ENCODE measurements at places on chromosomes 16 and 17.
A peak's percentile ranks its signal among the peaks of the same experiment; 100 is the strongest.

DNA sequence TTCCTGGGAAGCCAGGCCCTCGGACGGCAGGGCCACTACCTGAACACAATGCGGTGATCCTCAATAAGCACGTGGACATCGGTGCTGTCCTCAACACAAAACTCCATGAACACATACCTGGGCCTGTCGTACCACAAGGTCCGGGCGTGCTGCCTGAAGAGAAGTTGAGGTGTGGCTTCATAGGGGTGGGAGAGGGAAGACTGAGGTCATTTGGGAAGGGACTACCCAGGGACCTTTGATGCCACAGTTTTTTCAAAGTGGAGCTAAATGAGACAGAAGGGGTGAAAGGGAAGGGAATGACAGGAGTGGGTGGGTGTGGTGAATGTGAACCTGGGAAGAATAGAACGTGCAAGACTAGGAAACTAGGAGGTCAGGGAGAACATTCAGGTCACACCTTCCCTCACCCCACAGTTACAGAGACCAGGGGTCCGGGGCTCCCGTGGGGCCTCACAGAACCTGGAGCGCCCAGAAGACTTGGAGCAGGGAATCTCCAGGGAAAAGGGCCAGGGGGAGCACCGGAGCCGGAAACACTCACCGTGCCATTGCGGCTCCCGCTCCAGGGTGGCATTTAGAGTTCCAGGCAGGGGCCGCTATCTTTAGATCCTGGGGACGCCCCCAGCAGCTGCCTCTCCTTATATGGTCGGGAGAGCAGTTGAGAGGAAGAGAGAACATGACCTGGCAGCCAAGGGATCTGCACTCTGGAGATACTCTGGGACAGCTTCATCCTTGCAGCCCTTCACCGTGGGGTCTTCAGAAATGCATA lies at the start of gene PTGES3L:
Gene PTGES3L, minus strand, starts transcription at position 570 of the 763 bp plus-strand sequence. Its CDS starts 27 bp downstream, at position 543.
- no peak for DNase-seq

DNA sequence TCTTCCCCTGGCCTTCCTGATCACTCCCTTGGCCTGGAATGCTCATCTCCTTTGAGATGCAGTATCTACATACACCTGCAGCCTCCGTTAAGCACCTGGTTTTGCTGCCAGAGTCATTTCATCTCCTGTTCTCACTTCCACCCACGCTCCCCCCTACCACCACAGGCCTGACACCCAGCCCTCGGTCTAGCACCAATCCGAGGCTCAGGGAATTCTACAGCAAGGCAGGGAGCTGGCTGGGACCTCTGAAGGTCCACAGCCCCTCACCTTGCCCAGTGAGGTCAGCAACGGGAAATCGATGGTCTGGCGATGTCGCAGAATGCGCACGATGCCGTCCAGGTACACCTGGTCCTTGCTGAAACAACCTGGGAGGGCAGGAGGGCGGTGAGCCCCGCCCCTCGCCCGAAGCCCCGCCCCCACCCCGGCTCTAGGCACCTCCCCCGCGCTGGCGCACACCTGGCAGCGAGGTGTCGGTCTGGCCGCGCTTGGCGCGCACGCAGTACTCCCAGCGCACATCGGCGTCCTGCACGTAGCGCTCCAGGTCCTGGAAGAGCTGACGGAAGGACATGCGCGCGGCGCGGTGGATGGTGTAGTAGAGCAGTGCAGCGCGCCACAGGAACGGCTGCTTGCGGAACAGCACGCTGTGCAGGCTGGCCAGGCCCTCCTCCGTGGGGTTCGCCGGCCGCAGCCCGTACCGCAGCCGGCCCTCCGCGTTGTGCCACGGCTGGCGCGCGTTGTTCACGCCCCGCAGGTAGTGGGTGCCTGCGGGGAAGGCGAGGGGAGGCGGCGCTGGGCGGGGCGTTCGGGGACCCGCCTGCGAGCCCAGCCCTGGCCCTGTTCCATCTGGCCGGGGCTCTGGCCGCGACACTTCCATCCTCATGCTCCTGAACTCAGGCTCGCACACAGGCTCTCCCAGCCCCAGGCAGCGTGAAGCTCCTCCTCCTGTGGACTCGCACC lies 5.7 kb downstream of the MATCAP1 start:
- DNase-seq, result no peak

DNA sequence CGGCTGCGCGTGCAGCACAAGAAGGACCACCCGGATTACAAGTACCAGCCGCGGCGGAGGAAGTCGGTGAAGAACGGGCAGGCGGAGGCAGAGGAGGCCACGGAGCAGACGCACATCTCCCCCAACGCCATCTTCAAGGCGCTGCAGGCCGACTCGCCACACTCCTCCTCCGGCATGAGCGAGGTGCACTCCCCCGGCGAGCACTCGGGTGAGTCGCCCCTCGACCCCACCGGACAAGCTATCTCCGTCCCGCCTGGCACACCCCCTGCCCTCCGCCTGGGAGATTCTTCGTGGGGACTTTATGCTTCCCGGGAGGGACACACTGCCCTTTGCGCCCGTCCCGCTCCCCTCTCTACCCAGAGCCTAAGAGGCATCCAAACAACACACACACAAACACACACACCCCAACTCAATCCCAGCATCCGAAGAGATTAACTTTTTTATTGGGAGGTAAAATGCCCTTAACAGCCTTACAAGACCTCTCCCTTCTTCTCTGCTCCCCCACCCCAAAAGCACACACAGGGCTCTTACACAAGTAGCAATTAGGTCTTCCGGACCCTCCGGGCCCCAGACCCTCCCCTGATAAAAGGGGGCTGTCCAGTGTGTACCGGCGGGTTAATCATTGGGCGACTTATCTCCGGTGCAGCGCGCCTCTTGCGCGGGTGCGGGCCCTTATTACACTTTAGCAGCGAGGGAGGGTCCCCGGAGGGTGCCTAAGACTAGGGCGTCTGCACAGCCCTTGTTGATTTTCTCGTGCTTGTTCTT lies 2.1 kb downstream of the SOX9 start:
- DNase-seq, result no peak

- DNase-seq, result no peak
Measured at GRCh38 chr17:47719411-47720152, 13.5 kb upstream of the TBX21 start.

DNA sequence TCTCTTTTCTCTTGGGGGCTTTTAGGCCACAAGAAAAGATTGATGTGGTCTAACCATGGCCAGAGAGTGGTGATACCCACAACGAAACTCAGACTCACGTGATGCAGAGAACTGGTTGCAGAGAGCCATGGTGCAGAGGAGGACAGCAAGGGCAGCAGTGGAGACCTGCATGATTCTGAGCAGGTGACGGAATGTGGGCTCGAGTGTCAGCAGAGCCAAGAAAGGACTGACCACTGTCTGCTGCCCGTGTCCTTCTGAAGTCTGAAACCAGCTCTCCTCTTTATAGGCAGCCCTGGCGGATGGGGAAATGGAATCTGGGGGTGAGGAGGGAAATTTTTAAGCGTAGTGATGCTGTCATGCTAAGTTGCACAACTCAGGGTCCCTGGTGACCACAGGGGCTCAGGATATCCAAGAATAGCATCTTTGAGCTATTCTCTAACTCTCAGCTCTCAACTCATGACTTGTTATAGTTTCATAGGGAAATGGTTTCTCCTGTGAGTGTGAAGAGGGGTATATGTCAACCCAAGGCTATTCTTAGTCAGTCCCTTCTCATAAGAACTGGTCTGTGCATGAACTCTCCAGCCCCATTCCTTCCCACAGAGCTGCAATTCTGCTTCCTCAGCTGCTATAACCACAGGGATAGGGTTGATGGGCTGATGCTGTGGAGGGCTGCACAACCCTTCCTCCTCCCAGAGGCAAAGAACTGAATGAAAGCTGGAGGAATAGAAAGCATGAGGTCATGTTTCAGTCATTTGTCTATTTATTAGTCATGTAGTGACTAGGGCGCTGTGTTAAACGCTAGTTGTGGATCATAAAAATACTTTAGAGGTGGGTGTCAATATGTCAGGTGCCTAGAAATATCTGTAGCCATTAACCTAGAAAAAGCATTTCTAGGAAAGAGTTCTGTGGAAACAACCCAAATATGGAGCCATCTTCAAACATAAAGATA lies at the start of gene CCL3:
Gene CCL3, minus strand, starts transcription at position 256 of the 949 bp plus-strand sequence. Its CDS starts 85 bp downstream, at position 171.
- DNase-seq, result peak; percentile 38

- no peak for DNase-seq
Measured at GRCh38 chr17:333626-334396, 18.8 kb downstream of the RPH3AL start.

GRCh38 chr16:85759631-85760419 lies 8.9 kb upstream of the C16orf74 start:
- peak; percentile 10 for DNase-seq

DNA sequence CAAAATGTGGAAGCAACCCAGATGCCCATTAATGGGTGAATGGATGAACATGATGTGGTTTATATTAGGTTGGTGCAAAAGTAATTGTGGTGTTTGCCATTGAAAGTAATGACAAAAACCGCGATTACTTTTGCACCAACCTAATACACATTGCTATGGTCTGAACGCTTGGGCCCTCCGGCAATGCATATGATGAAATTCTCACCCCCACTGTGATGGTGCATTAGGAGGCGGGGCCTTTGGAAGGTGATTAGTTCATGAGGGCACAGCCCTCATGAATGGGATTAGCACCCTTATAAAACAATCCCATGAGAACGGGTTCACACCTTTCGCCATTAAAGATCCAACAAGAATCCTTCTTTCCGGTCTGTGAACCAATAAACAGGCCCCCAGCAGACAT lies 25.3 kb upstream of the PRM1 start:
- no peak for DNase-seq
